ENCODE measurements at places on chromosomes 2 and 18.

- no peak for DNase-seq
Observed at GRCh38 chr2:212845941-212846340, 305.5 kb downstream of the IKZF2 start.

GRCh38 chr2:1713142-1713838, 31.0 kb downstream of the PXDN start:
- no peak for DNase-seq

DNA sequence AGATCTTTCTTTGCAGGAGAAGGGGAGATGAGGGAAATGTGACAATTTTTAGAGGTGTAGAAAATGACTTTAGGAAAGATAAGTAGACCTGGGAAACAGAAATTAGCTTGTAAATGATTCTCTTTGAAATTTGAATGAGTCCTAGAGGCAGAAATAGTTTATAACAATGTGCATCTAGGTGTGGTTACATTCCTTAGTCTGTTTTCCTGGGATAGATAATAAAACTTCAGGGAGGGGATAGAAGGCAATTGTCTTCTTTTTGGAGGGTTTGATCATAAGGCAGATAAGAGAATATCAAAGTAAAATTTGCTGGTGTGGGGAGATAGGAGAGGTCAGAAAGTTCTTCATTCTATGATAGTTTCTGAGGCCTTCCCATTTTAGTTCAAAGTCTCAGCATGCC, 1344.3 kb upstream of the LRRTM1 start:
- DNase-seq = no peak

GRCh38 chr2:96393989-96394761, 58.6 kb downstream of the NCAPH start:
- DNase-seq = no peak

DNA sequence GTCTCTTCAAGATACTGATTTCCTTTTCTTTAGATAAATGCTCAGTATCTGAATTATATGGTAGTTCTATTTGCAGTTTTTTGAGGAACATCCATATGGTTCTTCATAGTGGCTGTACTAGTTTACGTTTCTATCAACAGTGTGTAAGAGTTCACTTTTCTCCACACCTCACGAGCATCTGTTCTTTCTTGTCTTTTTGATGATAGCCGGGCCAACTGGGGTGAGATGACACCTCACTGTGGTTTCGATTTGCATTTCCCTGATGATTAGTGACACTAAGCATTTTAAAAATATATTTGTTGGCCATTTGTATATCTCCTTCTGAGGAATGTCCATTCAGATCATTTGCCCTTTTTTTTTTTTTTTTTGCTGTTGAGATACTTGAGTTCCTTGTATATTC, 458.8 kb downstream of the SETBP1 start:
- DNase-seq = no peak

DNA sequence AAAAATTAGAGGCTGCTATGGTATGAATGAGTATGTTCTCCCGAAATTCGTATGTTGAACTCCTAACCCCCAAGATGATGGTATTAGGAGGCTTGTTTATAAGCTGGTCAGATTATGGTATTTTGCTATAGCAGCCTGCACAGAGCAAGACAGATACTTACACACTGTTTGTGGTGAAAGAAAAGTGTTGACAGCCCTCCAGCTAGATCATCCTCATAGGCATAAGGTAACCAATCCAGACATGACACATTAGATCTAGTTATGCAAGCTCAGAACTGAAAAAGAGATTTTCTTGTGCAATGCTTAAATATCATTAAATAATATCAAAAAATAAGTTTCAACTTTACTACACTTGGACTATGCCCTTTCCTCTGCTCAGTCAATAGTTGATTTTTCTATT, 107.1 kb downstream of the ABCA12 start:
- no peak for DNase-seq

DNA sequence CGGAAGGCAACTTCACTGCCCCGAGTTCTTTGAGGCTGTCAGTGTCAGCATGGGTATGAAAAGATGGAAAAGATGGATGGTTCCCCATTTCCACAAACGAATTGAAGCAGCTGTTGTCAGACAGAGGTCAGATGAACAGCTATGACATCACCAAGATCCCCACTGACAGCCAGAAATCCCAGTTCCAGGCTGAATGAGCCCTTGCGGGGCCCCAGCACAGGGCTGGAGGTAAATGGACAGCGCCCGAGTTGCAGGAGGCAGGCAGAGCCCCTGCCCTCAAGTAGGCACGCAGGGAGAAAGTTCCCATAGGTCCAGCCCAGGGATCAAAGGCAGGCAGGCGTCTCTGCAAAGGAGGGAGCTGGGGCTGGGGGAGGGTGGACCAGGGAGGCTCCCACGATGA, 169.5 kb upstream of the AGAP1 start:
- no peak for DNase-seq

- no peak for DNase-seq
Observed at GRCh38 chr2:130303169-130303568, 39.5 kb upstream of the IMP4 start.

DNA sequence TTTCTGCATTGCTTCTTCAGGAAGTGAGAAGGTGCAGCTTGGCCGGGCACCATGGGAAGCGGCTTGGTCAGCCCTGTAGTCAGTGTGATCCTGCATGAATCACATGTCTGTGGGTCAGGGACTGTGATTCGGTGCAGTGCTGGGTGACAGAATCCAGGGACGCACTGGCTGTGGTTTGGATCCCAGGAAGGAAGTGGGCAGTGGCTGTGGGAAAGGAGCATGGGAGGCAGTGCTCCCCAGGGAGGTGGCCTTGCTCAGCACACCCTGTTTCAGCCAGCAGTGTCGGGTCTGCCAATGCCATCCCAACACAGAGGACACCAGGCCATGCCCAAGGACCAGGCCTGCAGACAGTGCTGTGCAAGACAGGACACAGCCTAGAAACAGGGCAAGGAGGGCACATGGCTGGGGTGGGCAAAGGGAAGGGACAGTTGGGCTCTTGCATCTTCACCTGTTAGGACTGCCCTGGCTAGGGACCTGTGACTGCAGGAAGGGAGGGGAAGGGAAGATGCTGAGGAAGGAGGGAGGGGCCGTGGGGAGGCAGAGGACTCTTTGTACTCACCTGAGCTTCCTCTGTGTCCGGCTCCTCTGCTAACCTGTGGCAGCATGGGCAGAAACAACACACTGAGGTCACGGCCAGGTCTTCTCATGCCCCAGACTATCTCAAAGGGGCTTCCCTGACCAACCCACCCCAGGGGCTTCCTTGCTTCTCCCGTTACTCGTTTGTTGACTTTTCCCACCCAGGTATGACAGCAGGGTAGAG, 37.2 kb upstream of the DNMT3A start:
- DNase-seq = no peak

- no peak for DNase-seq
Observed at GRCh38 chr2:11652553-11652952, 17.4 kb downstream of the NTSR2 start.

DNA sequence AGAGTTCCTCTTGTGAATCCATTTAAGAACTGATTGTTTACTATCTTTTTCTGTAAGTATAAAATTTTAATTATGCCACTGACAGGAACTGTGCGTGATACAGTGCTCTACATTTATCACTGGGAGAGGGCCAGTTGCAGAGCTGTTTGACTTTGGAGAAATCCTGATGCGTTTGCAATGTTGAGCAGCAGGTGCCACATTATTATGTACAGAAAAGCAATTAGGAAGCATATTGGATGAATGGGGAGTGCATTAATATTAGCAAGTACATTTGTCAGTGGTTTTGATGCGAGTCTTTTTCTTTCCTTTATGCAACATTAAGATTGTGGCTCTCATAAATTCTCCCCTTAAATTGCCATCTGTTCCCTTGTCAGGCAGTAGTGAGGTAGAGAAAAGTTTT, 302.3 kb upstream of the FANCL start:
- no peak for DNase-seq

GRCh38 chr2:148179724-148180123, 158.8 kb downstream of the MBD5 start:
- DNase-seq = no peak

DNA sequence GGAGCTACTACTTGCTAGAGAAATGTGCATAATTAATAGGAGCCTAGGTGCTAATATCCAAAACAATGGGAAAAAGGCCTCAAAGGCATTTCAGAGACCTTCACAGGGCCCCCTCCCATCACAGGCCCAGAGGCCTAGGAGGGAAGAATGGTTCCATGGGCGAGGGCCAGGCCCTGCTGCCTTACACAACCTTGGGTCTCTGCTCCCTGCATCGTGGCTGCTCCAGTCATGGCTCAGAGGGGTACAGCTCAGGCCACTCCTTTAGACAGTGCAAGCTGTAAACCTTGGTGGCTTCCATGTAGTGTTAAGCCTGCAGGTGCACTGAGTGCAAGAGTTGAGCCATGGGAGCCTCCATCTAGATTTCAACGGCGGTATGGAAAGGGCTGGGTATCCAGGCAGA, 429.2 kb downstream of the FIGN start:
- no peak for DNase-seq

DNA sequence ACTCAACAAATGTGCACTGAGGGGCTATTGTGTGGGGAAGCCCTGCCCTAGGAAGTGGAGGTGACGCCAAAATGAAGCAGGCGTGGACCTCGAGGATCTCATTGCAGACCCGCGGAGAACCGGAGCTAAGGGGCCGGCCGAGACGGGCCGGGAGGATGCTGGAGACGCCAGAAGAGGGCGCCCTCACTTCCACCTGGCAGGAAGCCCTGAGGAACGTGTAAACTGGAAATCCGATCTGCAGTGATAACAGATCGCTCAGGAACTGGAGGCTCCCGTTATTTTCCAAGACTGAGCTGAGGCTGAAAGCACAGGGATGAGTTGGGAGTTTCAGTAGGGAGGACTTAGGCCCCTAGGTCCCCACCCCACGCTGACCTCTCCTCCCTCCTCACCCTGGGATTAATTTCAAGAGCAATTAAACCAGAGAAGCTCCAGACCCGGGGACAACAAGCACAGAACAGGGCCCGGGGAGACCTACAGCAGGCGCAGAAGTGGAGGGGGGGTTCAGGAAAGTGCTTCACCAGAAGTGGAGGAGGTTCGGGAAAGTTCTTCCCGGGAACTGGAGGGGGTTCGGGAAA, 7.7 kb upstream of the COL6A3 start:
- peak; percentile 30 for DNase-seq

- DNase-seq = no peak
Observed at GRCh38 chr18:3653263-3653850, 203.4 kb downstream of the TGIF1 start.

GRCh38 chr2:218858671-218859555, 692 bp upstream of the WNT6 start:
- no peak for DNase-seq

GRCh38 chr2:705971-706511, 28.8 kb upstream of the TMEM18 start:
- no peak for DNase-seq

- no peak for DNase-seq
Observed at GRCh38 chr2:241558532-241559322, at the start of gene BOK. Gene BOK, plus strand, starts transcription at chr2:241558745. Its CDS starts 739 bp downstream, at chr2:241559484.

- DNase-seq = no peak
Observed at GRCh38 chr2:216758256-216759155, 63.2 kb upstream of the IGFBP5 start.

GRCh38 chr2:49936965-49937364, 782.6 kb upstream of the FSHR start:
- no peak for DNase-seq

DNA sequence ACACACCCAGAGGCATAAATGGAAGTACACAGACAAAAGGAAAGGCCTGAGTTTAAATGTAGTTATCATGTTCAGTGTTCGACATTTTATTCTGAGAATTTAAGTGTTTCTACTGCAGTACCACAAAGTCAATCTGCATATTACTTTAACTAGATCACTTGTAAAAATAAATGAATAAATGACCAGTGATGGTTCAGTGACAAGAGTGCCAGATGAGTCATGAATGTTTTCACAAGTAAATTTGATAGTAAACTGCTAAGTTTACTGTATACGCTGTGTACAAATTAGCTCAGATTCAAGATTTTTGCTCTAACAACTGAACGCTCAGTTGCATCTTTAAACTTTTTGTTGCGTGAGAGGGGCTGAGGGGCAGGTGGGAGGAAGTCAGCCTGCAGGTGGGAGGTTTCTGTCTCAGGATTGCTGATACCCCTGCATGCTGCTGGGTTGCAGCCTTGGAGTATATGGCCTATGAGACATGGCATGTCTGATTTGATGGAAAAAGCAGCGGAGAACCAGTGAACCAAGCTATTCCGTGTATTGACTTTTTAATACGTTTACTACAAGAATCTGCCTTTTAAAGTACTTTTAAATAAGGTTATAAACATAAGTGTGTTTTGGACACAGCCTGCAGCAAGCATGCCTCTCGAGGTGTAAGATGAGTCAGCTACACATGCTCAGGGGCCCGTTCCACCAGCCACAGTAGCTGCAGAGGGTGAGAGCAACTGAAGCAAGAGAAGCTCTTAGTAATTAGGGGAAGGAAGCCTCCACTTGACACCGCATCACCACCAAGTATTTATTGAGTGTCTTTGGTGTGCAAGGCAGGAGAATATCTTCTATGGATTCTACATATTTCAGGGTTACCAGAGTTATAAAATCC, 245.1 kb downstream of the NEDD4L start:
- DNase-seq = peak; percentile 15

GRCh38 chr18:811892-812375, at the start of gene YES1:
Gene YES1, minus strand, starts transcription at chr18:812242. Its CDS starts 55,415 bp downstream, at chr18:756827.
- DNase-seq = no peak

- DNase-seq = peak; percentile 56
Observed at GRCh38 chr2:76599732-76600368, 889.1 kb upstream of the GCFC2 start.

GRCh38 chr18:10040287-10041011, 126.6 kb downstream of the VAPA start:
- no peak for DNase-seq

GRCh38 chr2:109428841-109429566, 184.8 kb downstream of the SEPTIN10 start:
- no peak for DNase-seq

GRCh38 chr2:84875213-84875560, 5.7 kb downstream of the TRABD2A start:
- DNase-seq = no peak

DNA sequence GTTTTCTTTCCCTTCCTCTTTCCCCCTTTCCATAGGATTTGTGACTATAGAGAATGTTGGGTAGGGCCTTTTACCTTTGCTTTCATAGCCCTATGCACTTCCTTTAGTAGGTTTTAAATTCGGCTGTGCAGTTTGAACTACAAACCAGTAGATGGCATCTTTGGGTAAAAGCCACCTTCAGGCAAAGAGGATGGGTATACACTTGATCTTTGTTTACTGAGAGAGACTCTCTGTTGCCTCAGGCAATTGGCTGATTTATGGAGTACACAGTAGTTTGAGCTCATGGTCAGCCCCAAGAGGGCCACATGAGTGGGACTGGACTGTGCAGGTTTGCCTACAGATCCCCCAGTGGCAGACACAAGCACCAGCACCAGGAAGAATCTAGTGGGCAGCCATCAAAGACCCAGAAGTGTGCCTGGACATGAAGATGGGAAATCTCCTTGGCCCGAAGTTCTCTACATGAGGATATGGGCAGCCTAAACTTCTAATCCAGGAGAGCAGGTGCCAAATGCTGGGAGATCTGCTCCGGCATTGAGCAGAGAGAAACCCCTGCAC, 1304.3 kb upstream of the DDX18 start:
- peak; percentile 15 for DNase-seq

GRCh38 chr18:9321017-9321452, 13.5 kb upstream of the TWSG1 start:
- no peak for DNase-seq

Data from NCI-H2029 treated with DMSO at 0.1 percent for 48 hours (cell line).